ENCODE measurements at places on chromosomes 2 and 18.
A peak's percentile ranks its signal among the peaks of the same experiment; 100 is the strongest.

DNA sequence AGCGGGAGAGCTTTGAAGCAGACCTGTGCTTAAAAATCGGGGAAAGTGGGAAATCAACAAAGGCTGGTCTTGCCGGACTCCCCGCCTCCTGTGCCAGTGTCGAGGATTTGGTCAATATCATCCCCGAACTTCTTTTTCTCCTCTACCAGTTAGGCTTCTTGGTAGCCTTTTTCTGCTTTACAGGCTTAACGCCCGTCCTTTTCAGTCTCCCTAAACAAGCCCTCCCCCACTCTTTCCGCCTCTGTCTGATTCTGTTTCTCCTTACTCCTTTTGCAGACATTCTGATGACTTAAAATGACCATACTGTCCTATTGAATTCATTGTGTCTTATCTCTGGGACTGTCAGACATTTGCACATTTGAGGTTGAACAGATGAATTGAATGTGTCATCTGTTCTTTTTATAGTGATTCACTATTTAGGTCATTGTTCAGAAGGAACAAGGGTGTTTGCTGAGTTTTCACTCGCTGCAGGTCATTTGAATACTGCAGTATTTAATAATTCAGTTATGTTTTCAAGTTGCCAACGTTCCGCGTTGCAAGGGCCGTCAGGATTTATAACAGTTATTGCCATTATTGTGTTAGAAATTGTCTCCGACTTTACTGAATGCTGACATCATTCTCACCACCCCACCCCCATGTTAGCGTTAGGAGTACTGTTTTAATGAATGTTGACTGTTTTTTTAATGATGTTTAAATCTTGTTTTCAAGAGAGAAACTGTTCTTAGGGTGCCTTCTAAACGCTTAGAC is 1.1 kb downstream of the ITGAV start:
- peak; percentile 61 for DNase-seq

DNA sequence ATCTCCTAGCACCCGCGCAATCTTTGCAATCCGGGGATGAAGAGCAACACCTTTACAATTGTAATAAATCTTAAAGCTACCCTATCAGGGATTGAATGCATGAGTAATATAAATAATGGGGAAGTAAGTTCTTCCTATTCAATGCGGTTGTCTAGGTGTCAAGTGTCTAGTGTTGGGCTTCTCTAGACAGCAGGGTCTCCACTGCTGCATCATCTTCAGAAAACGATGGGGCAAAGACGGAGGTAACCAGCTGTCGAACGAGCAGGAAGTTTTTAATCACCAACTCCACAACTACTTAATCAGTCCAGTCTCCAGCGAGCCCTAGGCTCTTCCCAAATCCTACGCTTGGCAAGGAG is 573 bp downstream of the STAM2 start:
- DNase-seq: no peak

DNA sequence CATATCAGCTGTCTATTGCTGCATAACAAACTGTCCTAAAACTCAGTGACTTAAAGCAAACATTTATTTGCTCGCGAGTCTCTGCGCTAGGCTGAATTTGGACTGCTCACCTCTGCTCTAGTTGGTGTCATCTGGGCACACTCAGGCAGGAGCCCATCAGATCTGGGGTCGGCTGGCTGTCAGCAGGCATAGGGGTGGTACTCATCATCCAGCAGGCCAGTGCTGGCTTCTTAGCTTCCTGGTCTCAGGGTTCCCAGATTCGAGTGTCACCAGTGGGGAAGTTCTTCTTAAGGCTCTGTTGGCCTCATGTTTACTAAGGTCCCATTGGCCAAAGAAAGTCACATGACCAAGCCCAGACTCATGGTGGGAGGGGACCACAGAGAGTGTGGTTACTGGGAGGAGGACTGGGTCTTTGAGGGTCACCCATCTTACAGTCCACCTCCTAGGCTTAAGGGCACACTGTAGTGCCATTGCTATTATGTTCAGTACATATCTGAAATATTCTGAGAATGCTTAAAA is 71.6 kb upstream of the ATG16L1 start:
- no peak for DNase-seq

DNA sequence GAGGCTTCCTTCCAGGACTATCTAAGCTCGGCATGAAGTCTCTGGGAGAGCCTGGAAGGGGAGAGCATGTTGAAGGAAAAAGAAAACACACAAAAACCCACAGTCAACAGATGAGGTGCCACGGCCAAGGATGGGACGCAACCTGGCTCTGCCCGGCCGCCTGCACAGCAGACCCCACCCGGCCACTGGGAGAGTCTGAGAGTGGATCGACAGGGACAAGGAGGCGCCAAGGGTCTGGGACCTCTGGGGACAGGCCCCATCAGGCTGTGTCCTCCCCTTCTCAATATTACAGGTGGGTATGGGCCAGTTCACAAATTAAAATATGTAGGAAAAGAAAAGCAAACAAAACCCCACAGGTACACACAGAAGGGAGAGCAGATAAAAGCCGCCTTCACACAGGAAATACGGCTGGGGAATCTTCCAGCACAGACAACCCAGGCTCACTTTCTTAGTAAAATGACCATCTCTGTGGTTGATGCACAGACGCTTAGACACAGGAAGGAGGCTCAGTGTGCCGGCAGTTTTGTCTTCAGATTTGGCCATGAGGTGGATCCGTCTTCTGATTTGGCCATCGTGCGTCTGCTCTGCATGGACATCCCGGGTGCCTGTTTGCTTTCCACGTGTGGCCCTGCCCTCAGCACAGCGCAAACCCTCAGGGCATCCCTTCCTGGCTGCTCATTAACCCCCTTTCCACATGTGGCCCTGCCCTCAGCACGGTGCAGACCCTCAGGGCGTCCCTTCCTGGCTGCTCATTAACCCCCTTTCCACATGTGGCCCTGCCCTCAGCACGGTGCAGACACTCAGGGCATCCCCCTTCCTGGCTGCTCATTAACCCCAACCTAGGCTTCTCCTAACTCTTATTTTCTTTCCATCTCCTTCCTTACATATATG is 138.4 kb downstream of the EIPR1 start:
- peak; percentile 33 for DNase-seq

DNA sequence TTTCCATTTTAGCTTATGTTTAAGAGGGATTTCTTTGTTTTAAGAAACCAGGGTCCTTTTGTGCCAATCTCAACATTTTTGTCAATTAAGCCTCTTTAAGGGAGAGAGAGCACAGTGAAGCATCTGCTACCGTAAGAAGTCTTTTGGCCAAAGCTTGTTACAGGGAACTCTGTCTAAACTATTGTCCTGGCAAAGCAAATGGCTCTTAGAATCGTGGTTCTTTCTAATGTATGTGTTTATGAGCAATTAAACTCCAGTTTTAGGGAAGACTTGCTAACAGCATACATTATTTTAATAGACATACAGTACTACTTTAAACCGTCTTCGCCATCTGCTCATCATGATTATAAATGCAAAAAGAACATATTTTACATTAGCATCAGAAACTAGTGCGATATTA is 202.1 kb downstream of the CDCA7 start:
- no peak for DNase-seq

DNA sequence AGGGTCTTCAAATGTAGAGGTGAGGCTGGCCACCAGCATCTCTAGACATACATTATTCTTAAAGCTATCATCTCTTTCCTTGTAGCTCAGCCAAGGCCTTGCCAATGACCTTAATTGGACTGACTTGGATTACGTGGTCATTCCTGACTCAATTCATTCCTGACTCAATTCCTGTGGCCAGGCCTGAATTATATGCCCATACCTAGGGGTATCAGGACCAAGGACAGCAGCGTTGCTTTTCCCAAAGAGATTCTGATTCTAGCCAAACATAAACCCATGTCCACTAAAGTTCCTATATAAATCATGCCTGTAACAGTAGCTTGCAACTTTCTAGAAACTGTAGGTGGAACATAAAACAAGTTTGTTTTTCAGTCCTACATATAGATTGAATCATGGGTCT is 231.7 kb downstream of the ARL6IP6 start:
- no peak for DNase-seq

GRCh38 chr2:46847185-46847710 is 68.4 kb downstream of the MCFD2 start:
- no peak for DNase-seq

- no peak for DNase-seq
Measured at GRCh38 chr2:217299590-217299989, 439.7 kb upstream of the TNP1 start.

- no peak for DNase-seq
Measured at GRCh38 chr2:195594919-195595694, 61.9 kb upstream of the SLC39A10 start.

DNA sequence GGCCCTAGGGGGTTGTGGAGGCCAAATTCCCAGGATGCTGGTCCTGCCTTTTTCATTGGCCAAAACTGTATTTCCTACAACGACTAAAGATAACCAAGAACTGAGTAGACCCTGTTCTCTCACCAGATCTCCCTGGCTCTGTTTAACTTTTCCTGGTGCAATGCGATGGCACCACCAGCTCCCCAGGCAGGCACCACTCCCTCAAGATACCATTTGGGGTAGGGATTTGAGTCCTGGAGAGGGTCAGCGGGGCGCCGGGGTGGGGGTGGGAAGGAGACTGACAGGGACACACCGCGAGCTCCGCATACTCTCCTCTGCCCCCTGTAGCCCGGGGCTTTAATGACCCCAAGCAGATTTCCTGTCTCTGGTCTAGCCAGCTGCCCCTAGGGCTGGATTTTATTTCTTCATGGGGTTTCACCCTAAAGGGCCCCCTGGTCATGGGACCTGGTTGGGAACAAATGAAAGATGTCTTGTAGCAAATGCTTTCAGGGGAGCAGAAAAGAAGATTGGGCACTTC is 7.3 kb downstream of the SIX2 start:
- DNase-seq: no peak

GRCh38 chr18:31996007-31996406 is 22.6 kb upstream of the RNF125 start:
- no peak for DNase-seq

GRCh38 chr2:207041279-207041678 is 102.0 kb downstream of the CPO start:
- DNase-seq: no peak

DNA sequence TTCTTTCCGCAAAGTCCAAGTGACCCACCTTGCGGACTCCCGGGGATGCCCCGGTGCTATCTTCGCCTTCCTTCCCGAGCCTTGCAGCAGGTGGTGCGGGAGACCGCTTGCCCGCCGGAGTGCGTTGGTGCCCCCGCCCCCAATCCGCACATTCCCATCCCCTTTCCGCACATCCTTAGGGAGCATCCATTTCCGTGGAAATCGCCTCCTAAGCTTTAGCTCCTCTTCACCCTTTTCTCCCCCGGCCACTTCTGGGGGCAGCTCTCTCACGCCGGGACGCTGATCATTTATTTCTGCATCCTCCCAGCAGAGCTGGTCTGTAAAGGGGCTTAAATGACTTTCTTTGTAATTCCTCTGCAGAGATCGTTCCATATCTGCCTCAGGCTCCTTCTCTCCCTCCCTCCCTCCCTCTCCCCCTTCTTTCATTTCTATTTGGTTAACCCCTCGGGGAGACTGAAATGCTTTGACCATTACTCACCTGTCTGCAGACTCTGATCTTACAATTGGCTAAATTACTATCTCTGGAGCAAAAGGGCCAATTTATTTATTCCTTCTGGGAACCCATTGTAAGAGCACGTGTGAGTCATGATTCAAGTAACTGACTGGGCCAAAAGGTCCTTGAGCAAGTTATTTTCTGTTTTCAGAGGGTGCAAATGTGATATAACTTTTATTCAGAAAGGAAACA is 1.3 kb upstream of the LYPD1 start:
- no peak for DNase-seq

- DNase-seq: no peak
Measured at GRCh38 chr18:43994381-43994780, 686.3 kb upstream of the SETBP1 start.

- no peak for DNase-seq
Measured at GRCh38 chr2:238294046-238294392, 5.6 kb upstream of the PER2 start.
